CD4-positive, alpha-beta T cell treated with Interleukin-10 for 1 hour (primary cell): ENCODE measurements at places on chromosomes 6 and 20.

- DNase-seq: no peak
Observed at GRCh38 chr6:144580039-144580438, 294.9 kb downstream of the UTRN start.

GRCh38 chr20:4795394-4795793 lies 73.7 kb downstream of the PRND start:
- no peak for DNase-seq

DNA sequence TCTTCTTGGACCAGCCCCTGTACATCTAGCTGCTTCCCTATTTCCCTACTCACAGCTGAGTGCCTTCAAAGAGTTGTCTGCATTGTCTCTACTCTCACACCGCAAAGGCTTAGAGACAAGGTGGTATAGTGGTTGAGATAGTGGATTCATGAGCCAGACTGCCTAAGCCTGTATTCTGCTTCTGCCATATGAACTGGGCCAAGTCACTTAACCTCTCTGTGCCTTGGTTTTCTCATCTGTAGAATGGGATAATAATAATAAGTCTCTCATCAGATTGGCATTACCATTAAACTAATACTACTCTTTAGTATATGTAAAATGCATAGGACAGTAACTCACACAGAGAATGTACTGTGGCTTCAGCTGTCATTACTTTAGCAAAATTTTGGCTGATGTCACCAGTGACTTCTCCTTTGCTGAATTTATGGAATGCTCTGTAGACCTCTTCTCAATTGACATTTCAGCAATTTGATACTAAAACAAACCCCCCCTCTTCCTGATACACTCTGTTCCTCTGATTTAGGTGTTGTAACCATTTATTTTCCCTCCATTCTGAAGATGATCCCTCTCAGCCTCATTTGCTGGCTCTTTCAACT lies 156.1 kb downstream of the ADAT2 start:
- no peak for DNase-seq

- DNase-seq: no peak
Observed at GRCh38 chr20:55456316-55456940, 548.9 kb downstream of the CBLN4 start.

DNA sequence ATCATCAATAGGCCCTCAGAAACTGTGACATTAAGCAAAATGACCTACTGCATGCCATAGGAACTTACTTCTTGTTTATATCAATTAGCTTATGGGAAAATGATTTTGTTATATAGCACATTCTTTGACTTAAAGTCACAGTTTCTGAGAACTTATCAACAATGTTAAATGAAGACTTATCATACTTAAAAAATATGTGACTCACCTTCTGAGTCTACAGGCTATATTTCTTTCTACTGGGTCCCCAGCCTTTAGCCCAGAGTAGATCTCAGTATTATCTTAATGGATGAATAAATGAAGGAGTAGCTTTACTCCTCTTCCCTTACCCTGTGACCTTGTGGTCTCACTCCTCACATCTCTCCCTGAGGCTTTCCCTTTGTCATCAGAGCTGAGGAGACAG lies 180.2 kb downstream of the MAFB start:
- no peak for DNase-seq
